Thyroid gland (tissue), 4 donors: ENCODE measurements at places on chromosomes 2 and 18. TPM values are rescaled to one million over a fixed set of nuclear protein-coding genes. Genes with fewer than 3 reads are reported as not detected.
A peak's percentile ranks its signal among the peaks of the same experiment; 100 is the strongest.

- no peak for DNase-seq
Observed at GRCh38 chr18:61475931-61476330, 142.7 kb downstream of the CDH20 start.

DNA sequence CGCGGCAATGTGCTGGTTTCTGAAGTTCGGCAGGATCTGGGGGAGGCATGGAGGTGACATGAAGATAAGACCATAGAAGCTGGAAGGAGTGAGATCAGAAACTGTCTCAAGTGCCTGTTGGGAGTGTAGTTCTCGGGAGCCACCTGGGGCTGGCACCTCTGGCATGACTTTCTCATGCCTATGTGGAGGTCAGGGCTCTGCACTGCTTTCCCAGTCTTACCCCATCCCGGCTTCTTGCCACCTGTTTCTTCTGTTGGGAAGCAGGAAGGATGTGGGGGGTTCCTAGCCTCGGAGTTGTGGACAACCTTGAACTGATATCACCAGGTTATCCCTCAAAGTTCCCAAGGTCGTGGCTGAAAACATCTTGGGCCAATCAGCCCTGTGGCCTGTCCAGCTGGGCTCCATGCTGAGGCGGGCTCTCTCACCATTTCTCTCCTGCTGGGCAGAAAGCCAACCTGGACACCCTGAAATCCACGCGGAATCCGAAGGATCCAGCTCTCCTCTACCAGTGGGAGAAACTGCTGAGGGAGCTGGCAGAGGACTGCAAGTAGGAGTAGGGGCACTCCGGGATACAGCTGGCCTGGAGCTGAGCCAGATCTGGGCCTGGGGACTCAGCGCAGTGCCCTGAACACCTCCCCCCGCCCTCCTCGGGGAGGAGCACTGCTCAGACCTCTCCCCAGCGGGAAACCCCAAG lies 42.5 kb downstream of the FER1L5 start:
- peak; percentile 27 for DNase-seq

GRCh38 chr2:142973160-142973821 lies 95.8 kb downstream of the KYNU start:
- no peak for DNase-seq

GRCh38 chr18:12625241-12625640 lies 32.7 kb downstream of the SPIRE1 start:
- DNase-seq: no peak

DNA sequence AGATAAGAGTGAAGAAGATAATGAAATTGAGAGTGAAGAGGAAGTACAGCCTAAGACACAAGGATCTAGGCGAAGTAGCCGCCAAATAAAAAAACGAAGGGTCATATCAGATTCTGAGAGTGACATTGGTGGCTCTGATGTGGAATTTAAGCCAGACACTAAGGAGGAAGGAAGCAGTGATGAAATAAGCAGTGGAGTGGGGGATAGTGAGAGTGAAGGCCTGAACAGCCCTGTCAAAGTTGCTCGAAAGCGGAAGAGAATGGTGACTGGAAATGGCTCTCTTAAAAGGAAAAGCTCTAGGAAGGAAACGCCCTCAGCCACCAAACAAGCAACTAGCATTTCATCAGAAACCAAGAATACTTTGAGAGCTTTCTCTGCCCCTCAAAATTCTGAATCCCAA lies 15.7 kb downstream of the MSH6 start:
- no peak for DNase-seq

GRCh38 chr2:124875627-124876244 lies 850.6 kb downstream of the CNTNAP5 start:
- DNase-seq: no peak

GRCh38 chr2:101160454-101160853 lies 9.3 kb upstream of the TBC1D8 start:
- no peak for DNase-seq

GRCh38 chr2:170341684-170342623 lies 164.0 kb downstream of the MYO3B start:
- no peak for DNase-seq

DNA sequence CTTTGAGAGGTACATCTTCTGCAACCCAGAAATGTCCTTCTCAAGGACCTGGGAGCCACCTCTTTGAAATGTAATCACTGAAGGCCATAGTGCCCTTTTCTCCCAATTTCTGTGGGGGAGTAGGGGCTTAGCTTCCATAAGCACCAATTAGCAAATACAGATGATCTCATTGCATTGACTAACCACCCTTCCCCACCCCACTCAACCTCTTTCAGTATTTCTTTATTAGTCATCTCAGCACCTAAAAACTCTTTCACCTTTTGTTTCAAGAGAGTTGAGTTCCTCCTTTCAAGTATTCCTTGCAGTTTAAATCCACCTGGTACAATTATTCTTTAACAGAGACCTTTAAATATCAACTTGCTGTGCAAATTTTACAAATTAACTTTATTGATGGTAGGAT lies 1011.8 kb upstream of the CDH2 start:
- DNase-seq: no peak

PCARE gene
- total RNA-seq: not detected

APLF gene
- 10.2 TPM for total RNA-seq

GATA6 gene
- total RNA-seq: 14.4 TPM
